Skin of body (tissue), 3 donors: ENCODE measurements at places on chromosomes 1 and 21. TPM values are rescaled to one million over a fixed set of nuclear protein-coding genes. Genes with fewer than 3 reads are reported as not detected.

Gene AMPD1
- 8.2 TPM for total RNA-seq

Gene ODR4
- 34.5 TPM for total RNA-seq

Gene CHIA
- 0.20 TPM for total RNA-seq

Gene NCAM2
- 7.1 TPM for total RNA-seq

Gene HSD3B1
- 1.2 TPM for total RNA-seq

Gene KCNK1
- total RNA-seq = 3.8 TPM

Gene TMPRSS2
- total RNA-seq = 0.69 TPM

Gene ZC3H12A
- total RNA-seq = 18.1 TPM

Gene CC2D1B
- total RNA-seq = 11.3 TPM

Gene SPATA21
- total RNA-seq = not detected

Gene TNNT2
- total RNA-seq = 9.7 TPM

Gene TMEM200B
- total RNA-seq = 6.5 TPM

Gene NECTIN4
- 49.6 TPM for total RNA-seq

Gene CFHR5
- total RNA-seq = not detected

GRCh38 chr1:43469932-43470331, 16.2 kb upstream of the HYI start:
- no peak for DNase-seq

GRCh38 chr1:87674791-87675190, 346.1 kb downstream of the LMO4 start:
- DNase-seq = no peak

- peak; percentile 67 for DNase-seq
These were observed 705 bp upstream of the SLC50A1 start for GRCh38 chr1:155134880-155135414.

- DNase-seq = no peak
These were observed 18.5 kb upstream of the KCNE2 start for GRCh38 chr21:34345091-34345871.

DNA sequence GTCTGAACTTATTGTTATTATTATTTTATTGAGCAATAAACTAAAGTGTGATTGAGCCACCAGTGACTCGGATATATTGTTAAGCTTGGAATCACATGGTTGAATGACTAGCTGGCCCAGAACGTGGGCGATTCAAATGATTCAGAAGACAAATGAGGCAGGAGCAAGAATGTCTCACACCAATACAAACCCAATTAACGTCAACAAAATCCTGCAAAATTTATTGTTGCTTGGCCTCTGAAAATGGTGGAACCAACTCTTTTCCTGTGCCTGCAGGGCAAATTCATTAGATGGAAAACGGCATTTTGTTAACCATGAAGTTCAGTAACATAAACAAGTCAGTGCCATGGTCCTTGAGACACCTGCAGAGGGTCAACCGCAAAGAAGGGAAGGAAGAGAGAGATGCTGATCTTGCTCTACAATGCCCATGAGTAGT, 482.0 kb downstream of the SETD4 start:
- DNase-seq = no peak

- no peak for DNase-seq
These were observed 14.9 kb downstream of the SH2D1B start for GRCh38 chr1:162397039-162397448.

DNA sequence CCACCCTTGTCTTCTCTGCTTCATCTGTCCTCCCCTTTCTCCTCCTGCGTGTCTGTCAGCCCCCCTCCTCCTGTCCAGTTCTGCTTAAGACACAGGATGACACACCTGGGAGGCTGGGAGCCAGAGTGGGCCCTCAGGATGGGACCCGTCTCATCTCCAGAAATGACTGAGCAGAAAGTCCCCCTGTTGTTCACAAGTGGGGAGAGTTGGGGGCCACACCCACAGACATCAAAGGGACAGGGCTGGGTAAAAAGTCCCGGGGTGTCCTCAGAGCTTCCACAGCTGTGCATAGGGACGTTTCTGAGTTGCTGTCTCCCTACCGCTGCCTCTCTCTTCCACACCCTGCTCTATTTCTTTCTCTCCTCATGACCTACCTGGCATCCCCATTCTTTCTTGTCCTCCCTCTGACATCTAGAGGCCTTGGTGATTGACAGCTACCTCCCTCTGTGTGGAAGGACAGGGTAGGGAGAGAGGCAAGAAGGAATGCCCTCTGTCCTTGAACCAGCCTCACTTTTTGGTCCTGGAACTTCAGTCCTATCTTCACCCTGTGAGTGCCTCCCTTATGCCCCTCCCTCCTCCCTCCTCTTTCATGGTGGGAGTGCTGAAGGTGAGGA, 19.5 kb upstream of the SH2D2A start:
- DNase-seq = no peak

GRCh38 chr1:11730429-11730891, 5.5 kb upstream of the AGTRAP start:
- peak; percentile 16 for DNase-seq

- no peak for DNase-seq
These were observed 36.3 kb downstream of the FUBP1 start for GRCh38 chr1:77942400-77943140.

DNA sequence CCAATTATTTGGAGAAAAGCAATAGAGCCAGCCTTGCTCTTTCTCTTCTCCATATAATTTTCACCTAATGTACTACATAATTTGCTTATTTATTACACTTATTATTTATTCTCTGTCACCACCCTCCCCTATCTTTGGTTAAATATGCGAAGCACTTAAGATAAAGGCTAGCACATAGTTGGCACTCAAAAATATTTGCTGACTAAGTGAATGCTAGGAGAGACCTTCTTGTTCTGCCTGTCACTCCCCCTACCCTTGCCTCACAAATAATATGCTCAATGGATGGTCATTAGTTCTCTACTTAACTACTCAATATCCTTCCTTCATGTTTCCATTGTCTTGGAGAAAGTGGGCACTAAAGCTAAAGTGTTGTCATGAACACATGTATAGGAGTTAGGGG, 139.7 kb upstream of the ZC3H11B start:
- DNase-seq = no peak

GRCh38 chr1:28417441-28417922, 47.9 kb downstream of the PHACTR4 start:
- DNase-seq = no peak

DNA sequence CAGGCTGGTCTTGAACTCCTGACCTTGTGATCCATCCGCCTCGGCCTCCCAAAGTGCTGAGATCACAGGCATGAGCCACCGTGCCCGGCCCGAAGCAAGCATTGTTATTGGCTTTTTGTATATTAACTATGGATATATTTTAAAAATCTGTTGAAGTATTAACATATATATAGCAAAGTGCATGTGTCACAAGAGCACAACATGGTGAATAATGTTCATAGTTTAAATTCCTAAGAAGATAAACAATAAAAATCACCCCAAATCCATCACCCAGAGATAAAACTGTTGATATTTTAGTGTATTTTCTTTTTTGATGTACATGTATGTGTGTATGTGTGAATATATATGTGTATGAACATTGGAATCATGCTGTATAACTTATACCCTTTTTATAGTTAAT, 9.1 kb upstream of the FOXE3 start:
- no peak for DNase-seq

- no peak for DNase-seq
These were observed 10.1 kb upstream of the DISP3 start for GRCh38 chr1:11468878-11469277.

GRCh38 chr1:26541431-26541815, 11.9 kb downstream of the RPS6KA1 start:
- no peak for DNase-seq

DNA sequence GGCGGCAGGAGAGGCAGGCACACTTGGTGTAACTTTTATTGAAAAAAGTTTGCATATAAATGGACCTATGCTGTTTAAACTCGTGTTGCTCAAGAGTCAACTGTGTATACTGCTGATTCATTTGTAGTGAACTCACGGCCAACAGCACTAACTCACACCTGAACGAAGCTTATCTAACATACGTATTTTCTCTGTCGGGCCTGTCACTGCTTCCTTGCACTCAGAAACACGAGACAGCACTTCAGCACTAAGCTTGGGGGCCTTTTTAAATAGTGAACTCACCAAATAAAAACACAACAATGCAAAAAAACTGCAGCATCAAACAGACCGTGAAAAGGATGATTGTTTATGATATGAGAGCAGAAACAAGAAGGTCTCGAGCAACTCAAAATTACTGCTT, 58.9 kb upstream of the NEK2 start:
- DNase-seq = no peak

GRCh38 chr1:59077466-59078069, 219.3 kb upstream of the FGGY start:
- no peak for DNase-seq

DNA sequence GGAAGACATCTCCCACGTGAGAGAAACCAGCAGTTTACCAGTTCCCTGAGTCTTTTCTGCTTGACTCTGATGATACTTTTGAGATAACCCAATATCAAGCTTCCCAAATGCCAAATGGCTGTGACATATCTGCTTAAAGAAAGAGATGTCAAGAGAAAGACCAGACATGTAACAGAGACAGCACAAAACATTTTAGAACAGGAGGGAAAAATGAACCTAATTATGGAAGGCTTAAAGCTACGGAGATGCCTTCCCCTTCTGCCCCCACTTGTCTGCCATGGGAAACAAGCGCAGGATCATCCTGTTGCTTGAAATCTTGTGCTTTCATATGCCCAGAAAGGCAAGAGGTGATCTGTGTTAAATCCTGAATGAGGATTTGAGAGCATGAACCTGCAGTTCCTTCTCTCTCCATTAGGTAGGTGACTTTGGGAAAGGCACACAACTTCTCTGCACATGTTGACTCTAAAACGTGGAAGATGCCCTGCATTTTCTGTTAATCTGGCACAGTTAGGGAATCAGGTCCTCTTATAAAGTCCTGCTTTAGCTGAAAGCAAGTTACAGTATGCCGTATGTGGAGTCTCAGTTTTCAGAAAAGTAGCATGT, 46.7 kb upstream of the MTR start:
- no peak for DNase-seq

DNA sequence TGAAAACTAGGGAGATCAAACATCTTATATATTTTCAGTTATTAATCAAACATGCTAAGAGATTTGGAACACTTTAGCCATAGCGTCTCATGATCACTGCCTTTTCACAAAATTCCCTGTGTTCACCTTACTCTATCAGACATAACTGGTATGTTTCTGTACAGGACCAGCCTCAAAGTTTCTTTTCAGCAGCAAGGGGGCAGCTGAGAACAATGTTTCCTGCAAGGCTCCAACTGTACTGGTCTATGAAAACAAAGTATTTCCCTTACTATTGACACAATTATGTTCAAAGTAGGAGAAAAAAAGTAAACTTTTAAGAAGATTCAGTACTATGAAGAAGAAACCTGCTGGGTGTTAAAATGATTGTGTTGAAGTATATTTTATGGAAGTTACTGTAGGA, 98.5 kb downstream of the ATF6 start:
- DNase-seq = peak; percentile 56

GRCh38 chr1:81547912-81548303, 252.8 kb upstream of the ADGRL2 start:
- no peak for DNase-seq

DNA sequence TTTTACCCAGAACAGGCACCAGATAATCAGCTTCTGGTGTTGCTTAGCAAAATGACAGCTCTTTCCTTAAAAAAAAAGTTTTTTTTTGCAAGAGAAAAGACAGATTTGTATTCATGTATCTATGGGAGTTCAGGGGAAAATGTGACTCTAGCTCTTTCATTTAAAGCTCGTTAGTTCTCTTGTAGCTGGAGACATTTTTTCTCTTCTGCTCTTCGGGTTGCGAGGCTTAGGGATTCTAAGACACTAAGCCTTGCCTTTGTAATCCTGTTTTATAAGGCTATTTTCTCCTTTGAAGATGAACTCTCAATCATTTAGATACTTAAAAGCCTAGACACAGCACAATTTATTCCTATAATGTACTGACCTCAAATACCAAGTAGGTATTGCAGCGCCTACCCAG, 40.3 kb upstream of the EDARADD start:
- DNase-seq = no peak

DNA sequence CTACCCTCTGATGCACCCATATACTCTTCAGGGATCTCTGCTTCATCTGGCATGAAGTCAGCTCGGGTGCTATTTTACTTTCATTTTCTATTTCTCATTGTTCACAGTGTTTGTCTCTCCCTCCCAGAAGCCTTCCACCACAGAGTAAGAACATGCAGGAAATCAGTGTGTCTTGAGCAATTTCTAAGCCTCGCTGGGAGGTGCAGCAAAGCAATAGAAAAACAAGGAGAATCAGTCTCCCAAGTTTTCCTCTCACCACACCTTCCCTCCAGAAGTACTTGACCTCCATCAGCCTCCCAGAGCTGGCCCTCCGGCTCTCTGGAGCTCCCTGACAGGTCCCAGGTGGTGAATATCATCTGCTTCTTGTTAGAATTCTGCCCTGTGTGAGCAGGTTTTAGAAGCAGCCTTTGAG, 594.7 kb upstream of the CAMK1G start:
- DNase-seq = no peak

- DNase-seq = no peak
These were observed 17.9 kb upstream of the ZNF281 start for GRCh38 chr1:200427744-200428143.

DNA sequence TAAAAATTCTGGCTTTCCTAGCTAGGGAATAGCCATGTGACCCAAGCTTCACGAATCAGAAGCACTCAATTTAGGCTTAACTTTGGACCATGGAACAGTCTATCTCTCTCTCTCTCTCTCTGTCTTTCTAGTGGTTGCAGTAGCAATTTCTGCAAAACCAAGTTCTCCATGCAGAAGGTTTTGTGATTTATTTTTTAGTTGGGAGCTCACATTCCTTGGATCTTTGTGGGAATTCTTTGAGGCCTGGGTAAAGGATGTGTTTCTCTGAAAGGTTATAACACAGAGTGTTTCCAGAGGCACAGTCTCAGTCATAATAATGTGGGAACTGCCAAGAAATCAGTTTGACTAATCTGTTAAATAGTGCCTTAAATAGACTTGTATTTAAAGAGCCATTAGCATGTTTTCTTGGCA, 112.3 kb upstream of the COL11A1 start:
- no peak for DNase-seq

- no peak for DNase-seq
These were observed 11.7 kb downstream of the SEMA4A start for GRCh38 chr1:156165083-156165482.

DNA sequence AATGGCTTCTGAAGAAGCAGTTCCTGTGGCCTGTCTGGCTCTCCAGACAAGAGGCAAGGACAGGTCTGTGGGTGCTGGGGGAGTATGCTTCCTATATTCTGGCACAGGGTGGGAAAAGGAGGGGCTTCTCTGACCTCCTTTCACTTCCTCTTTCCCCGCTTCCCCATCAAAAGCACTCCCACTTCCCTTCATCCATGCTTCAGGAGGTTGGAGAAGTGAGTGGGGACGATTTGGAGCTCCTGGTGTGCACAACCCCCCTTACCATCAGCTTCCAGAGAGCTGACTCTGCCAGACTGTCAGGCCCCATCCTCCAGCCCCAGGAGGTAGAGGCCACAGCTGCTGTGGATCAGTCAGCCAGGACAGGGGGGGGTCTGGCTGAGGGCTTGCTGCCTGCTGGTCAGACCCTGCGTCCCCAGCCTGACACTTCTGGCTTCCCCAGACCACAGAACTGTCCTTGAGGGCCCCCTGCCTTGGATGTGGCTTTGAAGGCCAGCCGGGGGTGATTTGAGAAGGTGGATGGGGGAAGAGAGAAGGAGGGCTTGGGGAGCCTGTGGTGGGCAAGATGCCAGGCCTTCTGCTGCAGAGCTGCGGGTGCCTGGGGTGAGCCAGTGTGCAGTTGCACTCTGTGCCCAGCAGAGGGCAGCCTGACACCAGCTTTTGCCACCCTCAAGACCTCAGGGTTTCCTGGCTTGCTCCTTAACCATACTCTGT, 21.5 kb upstream of the TMEM222 start:
- DNase-seq = peak; percentile 95

- DNase-seq = no peak
These were observed 7.3 kb downstream of the C1orf174 start for GRCh38 chr1:3892748-3893147.
